ENCODE measurements at places on chromosomes 11 and 22. TPM values are rescaled to one million over a fixed set of nuclear protein-coding genes. Genes with fewer than 3 reads are reported as not detected.

- DNase-seq = no peak
These were observed 4.3 kb upstream of the GP1BB start for GRCh38 chr22:19719050-19719482.

- no peak for DNase-seq
These were observed 53.4 kb downstream of the P4HA3 start for GRCh38 chr11:74257959-74258553.

DNA sequence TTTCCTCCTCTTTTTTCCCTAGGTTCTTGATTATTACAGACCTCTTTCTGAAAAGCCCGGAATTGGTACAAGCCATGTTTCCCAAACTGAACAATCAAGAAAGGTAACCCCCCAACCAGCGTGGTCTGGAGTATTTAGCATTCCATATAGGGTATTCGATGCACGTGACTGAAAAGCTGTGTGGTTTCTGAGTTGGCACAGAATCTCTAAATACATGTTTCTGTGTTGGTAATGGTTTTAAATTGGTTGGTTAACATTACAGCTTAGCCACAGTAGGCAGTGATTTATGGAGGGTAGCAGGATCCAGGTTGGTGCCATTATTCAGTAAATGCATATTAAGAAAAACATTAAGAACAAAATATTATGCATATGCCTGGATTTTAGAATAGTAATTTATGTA lies 46.8 kb downstream of the ATXN10 start:
- peak; percentile 18 for DNase-seq

DNA sequence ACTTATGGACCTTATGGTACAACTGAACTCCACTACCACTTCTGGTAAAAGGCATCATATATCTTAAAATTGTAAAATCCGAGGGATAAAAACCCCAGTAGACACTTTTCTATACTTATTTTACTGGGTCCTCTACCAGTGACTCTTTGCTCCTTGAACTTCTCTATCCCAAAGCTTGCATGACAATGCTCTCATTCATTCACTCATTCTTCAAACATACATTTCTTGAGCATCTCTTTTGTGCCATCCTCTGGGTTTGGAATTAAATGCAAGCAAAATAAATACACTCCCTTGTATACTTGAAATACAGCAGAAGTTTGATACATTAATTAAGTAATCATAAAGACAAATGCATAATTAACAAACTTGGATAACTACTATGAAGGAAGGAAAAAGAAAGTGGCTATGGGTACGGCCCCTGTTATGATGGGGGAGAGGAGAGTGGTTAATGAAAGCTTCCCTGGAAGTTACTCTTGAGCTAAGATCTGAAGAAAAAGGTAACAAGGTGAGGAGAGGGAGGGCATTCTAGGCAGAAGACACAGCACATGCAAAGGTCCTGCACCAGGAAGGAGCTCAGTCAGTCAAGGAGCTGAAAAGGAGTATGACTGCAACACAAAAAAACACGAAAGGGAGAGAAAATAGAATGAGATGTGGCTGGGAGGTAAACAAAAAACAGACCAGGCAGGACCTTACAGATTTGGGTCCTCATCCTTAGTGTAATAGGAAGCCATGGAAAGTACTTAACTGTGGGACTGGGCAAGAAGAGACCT lies 8.0 kb downstream of the MPZL3 start:
- no peak for DNase-seq

DNA sequence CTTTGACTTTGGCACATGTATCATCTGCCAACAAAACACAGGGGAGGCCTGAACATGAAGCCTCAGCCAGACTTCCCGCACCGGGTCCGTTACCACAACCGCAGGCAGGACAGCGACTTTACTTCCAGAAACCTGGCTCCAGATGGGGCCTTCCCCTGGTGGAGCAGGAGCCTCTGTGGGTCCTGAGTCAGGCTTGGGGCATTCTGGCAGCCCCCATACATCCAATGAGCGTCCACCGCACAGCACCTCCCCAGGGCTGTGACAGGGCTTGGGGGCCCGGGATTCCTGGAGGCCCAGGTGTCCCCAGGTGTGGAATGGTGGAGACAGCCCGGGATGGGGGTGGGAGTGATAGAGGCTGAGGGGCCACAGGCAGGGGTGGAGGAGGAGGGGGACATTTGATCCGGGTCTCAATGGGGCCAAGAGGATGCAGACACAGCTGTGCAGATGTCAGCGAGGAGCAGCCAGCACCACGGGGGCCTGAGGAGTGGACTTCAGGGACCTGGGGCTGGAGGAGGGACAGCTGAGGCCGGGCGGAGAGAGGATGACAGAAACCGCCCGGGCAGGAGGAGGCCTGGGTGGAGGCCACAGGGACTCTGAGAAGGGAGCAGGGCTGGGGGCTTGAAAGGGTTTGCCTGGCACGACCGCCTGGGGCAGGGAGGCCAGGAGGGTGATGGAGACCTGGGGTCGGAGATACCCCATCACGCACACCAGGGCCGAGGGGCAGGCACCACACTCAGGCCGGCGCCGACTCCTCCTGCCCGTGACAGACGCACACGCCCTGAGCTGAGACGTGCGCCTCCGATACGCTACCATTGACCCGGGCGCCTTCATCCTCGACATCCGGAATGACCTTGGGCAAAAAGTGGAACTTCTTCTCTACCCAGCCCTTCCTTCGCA lies 8.6 kb downstream of the TTLL8 start:
- DNase-seq = no peak

- peak; percentile 90 for DNase-seq
These were observed 47.6 kb upstream of the THY1 start for GRCh38 chr11:119470317-119471291.

DNA sequence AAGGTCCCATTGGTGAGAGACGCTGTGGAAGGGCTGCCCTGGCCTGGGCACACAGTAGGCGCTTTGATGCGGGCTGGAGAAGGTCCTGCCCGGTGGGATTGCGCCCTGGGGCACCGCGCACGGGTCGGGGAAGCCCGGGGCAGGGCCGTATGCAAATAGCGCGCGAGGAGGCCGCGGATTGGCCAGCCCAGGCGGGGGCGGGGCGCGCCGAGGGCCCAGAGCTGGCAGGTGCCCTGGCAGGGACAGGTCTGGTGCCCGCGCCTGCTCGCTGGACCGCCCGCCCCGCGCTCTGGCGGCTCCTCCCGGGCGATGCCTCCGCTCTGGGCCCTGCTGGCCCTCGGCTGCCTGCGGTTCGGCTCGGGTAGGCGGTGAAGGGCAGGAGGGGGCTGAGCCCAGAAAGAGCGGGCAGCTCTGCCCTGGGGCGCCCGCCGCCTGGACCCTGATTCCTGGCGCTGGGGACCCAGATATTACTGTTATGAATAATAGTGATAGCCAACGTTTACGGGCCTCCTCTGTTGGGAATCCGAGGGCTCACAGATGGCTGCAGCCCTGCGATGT lies at the start of gene UPK3A:
UPK3A (plus strand) TSS at position 245 of the 558 bp plus-strand sequence; CDS start at position 310, 65 bp downstream.
- no peak for DNase-seq

- DNase-seq = no peak
These were observed 98.0 kb upstream of the CD82 start for GRCh38 chr11:44467413-44467812.

DNA sequence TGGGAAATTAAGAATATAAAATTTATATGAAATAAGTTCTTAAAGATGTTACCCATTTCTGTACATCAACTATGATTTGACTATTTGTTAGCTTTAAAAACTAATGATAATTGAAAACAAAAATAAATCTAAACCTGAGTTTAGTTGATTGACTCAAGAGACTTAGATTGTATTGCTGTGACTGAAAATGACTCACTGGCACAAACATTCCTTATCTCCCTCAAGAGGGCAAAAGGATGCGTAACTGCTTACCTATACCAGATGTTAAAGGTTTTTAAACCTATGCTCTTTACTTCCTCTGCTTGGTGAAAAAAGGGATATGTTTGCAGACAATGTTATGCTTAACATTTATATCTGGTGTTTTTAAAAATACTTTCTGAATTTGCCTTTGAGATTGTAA lies 30.3 kb downstream of the ATM start:
- DNase-seq = peak; percentile 5

DNA sequence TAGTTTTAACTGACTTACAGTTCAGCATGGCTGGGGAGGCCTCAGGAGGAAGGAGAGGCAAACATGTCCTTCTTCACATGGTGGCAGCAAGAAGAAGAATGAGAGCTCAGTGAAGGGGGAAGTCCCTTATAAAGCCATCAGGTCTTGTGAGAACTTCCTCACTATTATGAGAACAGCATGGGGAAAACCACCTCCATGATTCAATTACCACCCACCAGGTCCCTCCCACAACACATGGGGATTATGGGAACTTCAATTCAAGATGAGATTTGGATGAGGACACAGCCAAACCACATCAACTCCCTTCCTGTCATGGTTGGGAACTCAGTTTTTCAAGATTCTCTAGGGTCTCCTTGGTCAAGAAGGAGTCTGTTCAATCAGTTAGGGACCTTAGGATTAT lies 432.9 kb upstream of the CNTN5 start:
- no peak for DNase-seq

- DNase-seq = no peak
These were observed 29.4 kb upstream of the UBASH3B start for GRCh38 chr11:122625976-122626665.

- no peak for DNase-seq
These were observed 216.6 kb downstream of the CEP164 start for GRCh38 chr11:117544130-117544800.

The NLRP10 gene
- total RNA-seq = not detected

The DLG2 gene
- 0.36 TPM for total RNA-seq

The LRRN4CL gene
- total RNA-seq = 6.2 TPM

The OR5AR1 gene
- total RNA-seq = not detected

The AIFM3 gene
- 0.39 TPM for total RNA-seq

The IL10RA gene
- total RNA-seq = not detected

The CDON gene
- total RNA-seq = 17.8 TPM

The WNT11 gene
- 17.4 TPM for total RNA-seq
